ENCODE measurements at places on chromosomes 7 and 10.

GRCh38 chr7:142298009-142298408, 40.2 kb upstream of the PRSS58 start:
- DNase-seq: no peak

- DNase-seq: no peak
Measured at GRCh38 chr7:93375603-93376002, 143.4 kb downstream of the VPS50 start.

DNA sequence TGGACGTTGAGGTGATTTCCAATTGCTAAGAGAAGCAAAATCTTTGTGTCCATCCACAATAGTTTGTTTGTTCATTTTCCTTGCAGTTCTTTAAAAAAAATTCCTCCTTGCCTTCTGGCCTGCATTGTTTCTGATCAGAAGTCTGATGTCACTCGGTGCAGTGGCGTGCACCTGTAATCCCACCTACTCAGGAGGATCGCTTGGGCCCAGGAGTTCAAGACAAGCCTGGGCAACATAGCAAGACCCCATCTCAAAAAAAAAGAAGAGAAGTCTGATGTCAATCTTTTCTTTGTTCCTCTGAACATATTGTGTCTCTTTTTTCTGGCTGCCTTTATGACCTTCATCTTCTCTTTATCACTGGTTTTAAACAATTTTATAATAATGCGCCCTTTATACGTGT, 13.5 kb upstream of the OCM start:
- DNase-seq: no peak

GRCh38 chr10:75058161-75058560, 53.3 kb upstream of the SAMD8 start:
- DNase-seq: no peak

DNA sequence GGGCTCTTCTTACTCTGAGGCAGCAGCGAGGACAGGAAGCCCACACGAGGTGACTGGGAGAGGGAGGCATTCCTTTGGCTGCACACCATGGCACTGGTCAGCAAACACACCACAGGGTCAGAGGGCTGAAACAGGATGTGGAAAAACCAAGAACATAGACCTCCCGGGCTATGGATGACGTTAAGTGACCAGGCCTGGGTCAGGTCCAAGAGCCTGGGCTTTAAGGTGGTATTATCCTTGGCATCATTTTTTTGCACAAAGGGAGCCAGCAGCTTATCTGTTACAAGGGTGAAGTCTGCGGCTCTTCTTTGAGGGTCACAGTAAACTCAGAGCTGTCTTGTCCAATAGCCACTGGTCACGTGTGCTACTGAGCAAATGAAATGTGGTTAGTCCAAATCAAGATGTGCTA, 7.0 kb downstream of the WDR91 start:
- no peak for DNase-seq

DNA sequence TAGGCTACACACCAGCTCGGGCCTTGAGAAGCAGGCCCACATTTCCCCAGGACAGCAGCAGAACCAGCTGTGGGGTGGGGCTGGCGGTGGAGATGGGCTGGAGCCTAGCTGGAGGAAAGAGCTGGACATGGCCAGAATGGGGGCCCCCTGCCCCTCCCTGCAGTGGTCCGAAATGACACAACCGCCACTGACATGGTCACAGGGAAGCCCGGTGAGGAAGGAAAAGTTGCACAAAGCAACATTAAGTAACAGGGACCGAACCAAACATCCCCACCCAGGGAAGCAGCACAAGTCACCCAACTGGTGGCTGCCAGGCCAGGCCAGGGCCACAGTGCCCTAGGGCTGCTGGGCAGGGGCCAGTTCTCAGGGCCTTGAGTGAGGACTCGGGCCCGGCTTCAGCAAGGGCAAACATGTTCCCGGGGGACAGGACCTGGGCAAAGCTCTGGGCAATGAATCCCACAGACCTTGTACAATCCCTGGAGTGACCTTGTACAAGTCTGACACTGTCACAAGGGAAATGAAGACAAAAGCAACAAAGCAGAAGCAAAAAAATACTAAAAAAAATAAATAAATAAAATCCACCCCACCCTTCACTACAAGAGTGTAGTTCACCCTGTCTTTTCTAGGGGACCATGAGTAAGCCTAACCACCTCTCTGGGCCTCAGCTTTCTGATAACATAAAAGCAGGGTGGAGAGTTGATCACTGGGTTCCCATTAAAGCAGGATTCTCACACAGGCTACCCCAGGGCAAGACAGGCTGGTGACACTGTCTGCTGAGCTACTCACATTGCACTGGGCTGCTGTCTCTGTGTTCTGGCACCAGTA, 33.0 kb downstream of the PSAP start:
- no peak for DNase-seq

DNA sequence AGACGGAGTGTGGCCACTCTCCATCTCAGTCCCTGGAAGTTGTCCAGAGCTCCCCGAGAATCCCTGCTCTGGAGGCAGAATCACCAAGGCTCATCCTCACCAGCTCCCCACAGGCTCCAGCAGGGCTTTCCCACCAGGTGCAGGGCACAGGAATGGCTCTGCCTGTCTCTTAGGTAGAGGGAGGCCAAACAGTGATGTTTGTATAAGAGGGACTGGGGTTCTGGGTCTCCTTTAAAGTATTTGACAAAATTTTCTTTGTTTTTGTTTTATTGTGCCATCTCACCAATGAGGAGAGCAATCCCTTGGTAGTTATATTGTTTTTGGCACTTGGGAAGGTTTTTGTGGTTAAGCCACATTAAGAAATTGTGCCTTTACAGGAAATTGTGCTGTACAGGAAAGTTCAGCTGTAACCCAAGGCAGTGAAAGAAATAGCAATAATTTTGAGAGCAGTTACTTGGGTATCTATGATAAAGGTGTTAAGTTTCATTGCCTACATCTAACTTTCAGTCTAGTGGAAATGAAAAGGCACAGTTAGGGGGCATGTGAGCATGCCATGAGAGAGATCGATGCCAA, 219.3 kb upstream of the PRSS58 start:
- DNase-seq: no peak

DNA sequence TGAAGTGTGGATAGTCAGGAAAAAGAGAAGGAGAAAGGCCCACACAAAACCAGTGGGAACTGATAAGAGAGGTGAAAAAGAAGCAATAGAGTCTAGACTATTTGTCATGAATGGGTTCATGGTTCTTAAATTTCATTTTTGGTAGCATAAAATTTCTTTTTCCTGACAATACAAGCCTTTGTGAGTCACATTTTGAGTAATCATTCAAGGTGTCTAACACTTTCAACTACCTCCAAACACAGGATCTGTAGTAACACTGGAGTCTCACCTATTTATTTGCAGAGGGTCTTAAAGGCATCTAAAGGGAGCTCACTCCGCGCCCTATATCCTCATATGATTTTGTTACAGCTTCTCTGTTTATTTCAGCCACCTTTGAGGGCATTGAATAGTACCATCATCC, 96.0 kb downstream of the SAMD9 start:
- no peak for DNase-seq

DNA sequence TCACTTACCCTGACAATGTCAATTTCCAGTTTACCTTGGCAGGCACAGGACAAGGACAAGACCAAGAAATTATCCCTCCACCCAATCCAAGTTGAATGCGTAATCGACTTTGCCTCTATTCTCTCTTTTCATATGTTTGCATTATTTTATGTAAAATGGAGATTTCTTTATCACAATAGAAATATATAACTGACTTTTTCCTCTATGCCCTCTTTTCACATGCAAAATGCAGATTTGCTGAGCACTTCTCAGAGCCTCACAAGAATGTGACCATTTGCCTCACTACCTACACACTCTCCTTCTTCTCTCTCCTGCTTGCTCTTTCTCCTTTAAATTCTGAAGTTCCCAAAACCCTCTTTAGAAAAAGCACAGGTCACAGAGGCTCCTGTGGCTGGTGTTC, 15.1 kb downstream of the CYP3A43 start:
- no peak for DNase-seq

DNA sequence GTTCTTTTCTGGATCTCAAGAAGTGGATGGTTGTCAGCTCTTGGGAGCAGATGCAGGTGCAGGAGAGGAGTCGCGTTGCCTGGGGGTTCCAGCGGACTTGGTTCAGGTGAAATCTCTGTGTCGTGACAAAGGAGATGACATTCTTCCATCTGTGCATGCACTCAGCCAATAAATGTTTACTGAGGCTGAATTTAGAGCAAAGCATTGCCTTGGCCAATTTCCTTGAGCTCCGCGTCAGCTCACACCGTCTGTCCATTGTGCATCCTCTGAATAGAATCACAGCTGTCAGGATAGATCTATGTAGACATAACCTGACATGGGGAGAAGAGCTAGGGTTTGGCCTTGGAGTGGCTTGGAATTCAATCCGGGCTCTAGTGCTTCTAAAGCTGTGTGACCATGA, 343.7 kb downstream of the GLRX3 start:
- no peak for DNase-seq

DNA sequence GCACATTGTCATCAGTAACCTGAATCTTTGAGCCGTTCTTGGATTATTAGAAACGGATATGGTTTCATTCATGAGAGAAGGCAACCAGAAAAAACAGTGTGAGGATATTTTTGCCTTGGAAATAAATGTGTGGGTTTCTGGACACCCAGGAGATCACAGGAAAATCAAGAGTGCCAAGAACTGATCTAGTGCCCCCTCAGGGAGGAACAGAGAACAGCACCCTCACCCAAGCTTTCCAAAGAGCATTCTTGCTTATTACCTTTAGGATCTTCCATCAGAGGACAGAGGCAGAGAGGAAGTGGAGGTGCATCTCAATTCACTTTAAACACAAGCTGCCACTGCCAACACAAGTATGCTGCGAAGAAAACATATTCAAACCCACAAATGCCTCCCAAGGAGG, 851.5 kb upstream of the COBL start:
- no peak for DNase-seq

DNA sequence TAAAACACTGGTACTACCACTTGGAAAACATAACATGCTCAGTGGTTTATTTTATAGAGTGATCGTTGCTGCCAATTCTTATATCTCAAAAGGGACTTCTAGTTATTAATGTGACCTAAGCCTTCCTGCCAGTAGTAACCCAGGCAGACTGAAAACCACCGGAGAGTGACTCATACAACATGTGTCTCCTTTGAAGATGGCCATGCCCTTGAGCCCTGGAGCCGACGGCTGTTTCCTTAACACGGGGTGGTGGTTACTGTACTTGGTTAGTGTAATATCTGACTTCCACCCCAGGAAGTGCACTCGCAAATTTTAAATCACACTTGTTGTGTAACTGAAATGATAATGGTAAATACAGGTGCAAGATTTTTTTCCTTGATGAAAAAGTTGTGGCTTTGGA, 30.5 kb downstream of the JAKMIP3 start:
- no peak for DNase-seq

GRCh38 chr7:296373-296945, 6.5 kb downstream of the FOXL3 start:
- DNase-seq: no peak

DNA sequence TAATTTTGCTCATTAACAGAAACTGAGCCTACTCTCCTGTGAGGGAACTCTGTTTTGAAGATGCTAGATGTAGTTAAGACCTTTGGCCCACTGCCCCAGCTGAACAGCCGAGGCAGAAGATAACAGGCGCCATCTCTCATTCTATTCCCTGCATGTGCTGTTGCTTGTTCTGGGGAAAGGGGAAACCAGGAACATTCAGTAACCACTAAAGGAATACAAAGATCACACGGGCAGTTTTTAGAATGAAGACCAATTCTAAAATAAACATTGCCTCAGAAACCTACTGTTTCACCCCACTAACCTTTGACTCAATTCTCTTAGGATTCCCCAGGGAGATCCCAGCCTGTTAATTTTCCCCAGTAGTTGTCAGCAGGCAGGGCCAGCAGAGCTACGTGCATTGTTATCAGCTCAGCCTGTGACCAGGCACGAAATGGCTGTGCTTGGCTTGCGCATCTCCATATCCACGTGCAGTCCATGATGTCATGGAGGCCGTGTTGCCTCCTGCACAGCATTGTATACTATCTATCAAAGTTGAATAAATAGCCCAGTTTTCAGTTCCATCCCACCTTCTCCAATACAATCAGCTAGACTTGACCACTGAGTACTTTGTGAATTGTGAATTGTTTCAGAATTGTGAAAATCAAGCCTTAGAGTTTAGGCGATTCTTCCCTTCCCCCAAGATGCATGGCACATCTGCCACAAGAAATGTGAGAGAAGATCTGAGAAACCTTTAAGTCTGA, 36.0 kb downstream of the ANK3 start:
- DNase-seq: no peak

- DNase-seq: no peak
Measured at GRCh38 chr7:131021902-131022301, 287.9 kb upstream of the KLF14 start.

GRCh38 chr7:3349126-3349525, 48.1 kb downstream of the SDK1 start:
- no peak for DNase-seq

DNA sequence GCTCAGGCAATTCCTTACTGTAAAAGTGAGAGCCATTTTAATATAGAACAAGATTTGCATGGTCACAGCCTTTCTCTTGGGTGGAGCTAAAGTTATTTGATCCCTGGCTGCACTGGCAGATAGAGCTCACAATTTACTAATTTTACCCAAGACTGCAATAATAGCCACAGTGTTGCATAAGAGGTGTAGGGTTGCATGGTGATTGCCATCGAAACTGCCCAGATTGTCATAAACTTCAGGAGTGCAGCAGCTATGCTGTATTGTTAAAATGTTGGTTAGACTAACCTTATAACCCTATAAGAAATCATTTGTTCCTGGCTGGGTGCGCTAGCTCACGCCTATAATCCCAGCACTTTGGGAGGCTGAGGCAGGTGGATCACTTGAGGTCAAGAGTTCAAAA, 50.0 kb downstream of the VCL start:
- no peak for DNase-seq

DNA sequence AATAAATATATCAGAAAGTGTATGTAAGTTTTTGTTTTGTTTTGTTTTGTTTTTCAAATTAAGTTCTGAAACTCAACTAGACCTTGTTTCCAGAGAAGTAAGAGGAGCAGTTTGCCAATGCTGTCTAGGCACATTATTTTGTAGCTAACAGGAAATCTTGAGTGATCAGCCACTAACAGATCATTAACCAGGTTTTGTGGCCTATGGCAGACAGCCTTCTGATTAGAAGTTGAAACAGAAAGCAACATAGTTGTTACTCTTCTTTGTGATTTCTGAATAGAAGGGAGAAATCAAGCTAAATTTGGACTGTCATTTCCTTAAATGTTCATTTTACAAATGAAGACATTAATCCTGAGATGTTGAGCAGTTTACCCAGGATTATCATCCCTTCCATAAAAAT, 142.6 kb downstream of the PLXDC2 start:
- DNase-seq: no peak

- no peak for DNase-seq
Measured at GRCh38 chr7:55088620-55089019, 69.8 kb downstream of the EGFR start.

DNA sequence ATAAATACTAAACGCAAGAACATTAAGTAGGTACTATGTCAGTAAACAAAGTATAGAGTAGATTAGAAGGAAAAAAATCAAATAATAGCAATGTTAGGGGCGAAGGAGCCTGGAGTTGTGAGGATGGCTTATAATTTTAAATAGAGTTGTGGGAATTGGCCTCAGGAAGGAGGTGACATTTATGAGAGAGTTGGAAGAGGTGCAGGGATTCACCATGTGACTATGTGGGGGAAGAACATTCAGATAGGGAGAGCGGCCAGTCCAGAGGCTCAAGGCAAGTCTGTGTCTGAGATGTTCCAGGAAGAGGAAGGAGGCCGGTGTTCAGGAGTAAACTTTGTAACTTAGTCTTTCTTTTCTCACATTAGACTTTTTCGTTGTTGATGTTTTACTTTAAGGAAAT, 778.6 kb upstream of the C7orf33 start:
- no peak for DNase-seq
